Activated CD4-positive, CD25-positive, alpha-beta regulatory T cell (primary cell): ENCODE measurements at places on chromosomes 7 and 10.

- peak; percentile 51 for DNase-seq
Measured at GRCh38 chr10:72087392-72087968, 871 bp downstream of the SPOCK2 start.

DNA sequence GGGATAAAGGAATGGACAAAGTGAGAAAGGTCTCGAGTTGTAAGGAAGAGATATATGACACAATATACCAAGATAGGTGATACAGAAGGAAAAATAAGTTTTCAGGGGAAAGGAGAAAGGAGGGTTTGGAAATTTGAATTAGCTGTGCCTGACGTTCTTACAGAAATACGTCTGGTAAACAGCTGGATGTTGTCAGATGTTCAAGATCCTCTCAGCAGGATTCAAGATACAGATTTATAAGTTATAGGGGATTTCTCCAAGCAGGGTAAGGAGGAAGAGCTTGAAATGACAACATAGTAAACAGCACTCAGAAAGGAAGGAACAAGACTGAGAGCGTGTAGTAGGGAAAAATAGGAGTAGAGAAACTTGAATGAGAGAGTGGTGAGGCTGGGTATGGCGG lies 1184.1 kb downstream of the TYW1 start:
- no peak for DNase-seq

DNA sequence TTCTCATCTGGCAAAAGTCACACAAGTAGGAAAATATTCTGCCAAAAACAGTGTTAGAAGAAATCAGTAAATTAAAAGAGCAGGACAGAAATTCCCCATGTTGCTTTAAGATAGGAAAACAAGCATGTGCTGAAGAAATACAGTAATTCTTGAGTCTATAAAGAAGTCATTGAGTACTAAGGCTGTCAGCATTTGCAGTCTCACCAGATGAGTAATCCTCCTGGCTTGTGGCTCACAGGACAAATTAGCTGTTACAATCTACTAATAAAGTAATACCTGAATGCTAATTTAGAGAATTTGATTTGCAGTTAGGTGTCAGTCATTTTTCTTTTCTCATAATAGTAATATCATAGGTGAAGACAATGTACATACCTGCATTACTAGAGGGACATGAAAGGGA lies 1158.9 kb upstream of the CELF2 start:
- DNase-seq: no peak

- no peak for DNase-seq
Measured at GRCh38 chr10:30583778-30584415, 45.7 kb downstream of the LYZL2 start.

- DNase-seq: no peak
Measured at GRCh38 chr10:102434394-102435132, 2.2 kb upstream of the CUEDC2 start.

GRCh38 chr10:28800144-28800543 lies 122.8 kb downstream of the BAMBI start:
- no peak for DNase-seq

DNA sequence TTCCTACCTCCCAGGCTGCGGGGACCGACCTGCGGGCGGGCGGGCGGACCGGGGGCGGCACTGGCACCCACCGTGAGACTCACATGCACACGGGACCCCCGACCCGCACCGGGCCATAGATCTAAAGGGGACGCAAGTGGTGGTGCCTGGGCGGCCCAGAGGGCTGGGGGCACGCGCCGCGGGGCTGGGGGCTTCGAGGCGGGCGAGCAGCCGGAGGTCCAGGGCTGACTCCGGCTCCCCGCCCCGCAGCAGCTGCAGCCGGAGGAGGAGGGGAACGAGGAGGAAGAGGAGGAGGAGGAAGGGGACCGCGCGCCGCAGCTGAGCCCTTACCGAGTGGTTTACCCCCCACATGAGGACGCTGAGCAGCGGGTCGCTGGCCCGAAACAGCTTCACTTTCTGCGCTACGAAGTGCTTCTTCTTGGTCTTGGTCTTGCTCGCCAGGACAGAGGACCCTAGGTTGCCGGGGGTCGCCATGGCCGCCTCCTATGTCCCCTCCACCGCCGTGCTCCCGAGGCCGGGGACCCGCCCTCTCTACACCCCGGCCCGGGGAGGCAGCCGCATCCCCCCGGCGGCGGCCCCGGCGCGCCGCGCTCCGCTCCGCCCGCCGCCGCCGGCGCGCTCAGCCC lies 412 bp downstream of the PIP4K2A start:
- no peak for DNase-seq

- no peak for DNase-seq
Measured at GRCh38 chr7:101486433-101487104, 123.9 kb downstream of the COL26A1 start.
